ENCODE measurements at places on chromosomes 3 and 15.

DNA sequence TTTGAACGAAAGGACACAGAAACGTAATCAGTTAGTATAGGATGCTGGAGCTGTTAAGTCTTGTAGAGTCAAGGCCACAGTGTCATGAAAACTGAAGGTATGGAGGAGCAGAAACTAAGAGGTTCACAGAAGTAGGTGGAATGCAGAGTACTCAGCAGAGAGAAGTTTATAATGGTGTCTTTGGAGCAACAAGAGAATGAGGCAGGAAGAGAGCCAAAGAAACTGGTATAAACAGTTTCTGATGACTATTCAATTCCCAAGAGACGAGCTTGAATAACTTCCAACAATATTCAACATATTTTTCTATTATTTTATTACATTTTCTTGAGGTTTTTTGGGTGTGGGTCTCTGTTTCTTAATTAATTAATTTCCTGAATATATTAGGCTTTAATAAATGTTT lies 29.6 kb downstream of the GALK2 start:
- no peak for DNase-seq

- DNase-seq = no peak
Observed at GRCh38 chr3:27642796-27643195, 79.3 kb downstream of the EOMES start.

- no peak for DNase-seq
Observed at GRCh38 chr3:43932921-43933320, 242.2 kb downstream of the ABHD5 start.

DNA sequence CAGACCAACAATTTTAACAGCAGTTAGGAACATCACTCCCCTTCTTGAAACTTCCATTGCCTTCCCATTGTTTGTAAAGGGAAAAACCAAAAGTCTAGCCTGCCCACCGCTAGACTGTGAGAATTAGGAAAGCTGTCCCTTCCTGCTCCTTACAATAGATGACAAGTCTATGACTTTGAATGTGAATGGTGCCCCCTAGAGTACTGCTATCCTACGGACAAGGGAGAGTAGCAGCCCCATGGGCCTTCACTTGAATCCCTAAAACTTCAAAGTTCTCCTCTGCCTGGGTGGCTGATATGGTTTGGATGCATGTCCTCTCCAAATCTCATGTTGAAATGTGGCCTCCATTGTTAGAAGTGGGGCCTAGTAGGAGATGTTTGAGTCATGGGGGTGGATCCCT lies 41.0 kb upstream of the FSIP1 start:
- no peak for DNase-seq

- no peak for DNase-seq
Observed at GRCh38 chr3:54123003-54123775, 837 bp downstream of the CACNA2D3 start.

DNA sequence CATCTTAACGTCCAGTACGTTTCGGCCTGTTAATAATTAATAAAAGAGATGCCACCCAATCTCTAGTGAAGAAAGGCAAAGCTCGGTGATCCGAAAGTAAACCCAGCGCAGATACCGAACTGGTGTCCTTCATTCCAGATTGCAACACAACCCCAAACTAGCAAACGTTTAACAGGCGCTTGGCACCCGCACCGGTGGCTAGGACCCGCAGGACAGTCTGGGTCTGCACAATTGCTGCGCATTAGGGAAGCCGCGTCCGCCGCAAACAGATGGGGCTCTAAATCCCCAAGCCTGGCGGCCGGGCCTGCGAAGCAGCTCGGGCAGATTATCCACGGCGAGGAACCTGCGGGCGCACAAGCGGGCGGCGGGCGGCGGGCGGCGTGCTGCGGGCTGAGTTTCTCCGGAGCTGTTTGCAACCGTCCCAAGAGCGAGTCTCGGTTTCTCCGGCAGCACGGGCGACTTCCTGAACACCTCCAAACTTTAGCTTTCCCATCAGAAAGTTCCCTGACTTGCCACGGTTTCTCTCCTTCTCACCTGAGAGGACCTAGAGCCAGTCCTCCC lies 112.1 kb upstream of the ICE2 start:
- DNase-seq = no peak

DNA sequence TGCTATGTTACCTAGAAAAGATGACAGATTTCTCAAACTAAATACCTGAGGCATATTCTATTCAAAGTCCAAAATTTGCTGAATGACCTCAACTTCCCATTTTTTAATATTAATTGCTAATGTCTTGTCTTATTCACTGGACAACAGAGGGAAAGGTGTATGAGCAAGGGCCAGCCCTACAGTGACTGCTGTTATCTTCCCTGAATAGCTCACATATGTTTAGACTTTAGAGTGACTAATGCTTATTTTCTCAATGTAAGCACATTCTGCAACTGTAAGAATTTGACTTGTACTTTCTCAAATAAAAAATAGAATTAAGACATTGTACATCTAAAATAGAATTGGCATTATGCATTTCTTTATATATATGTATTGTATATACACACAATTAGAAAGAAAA lies 26.5 kb upstream of the AADACL2 start:
- DNase-seq = no peak

GRCh38 chr3:197408177-197408957 lies 110.0 kb upstream of the DLG1 start:
- no peak for DNase-seq

GRCh38 chr3:13095408-13095937 lies 22.2 kb upstream of the IQSEC1 start:
- no peak for DNase-seq

GRCh38 chr3:123593381-123593780 lies 8.5 kb upstream of the HACD2 start:
- no peak for DNase-seq
